Transverse colon (tissue), 4 donors: ENCODE measurements at places on chromosomes 3 and 15.

DNA sequence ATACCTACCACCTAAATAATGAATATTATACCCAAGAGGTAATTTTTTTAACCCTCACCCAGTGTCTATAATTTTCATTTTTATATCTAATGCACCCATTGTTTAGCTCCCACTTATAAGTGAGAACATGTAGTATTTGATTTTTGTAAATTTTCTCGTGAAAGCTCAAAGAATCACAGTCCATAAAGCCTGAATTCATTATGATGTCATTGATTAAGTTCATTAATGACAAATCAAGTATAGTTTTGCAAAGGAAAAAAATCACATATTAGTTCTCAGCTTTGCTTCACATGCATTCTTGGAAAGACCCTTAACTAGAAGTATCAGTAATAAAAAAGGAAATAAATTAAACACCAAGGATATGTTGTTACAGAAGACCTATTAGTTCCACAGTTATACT is 425.3 kb upstream of the UBE2E2 start:
- no peak for DNase-seq

DNA sequence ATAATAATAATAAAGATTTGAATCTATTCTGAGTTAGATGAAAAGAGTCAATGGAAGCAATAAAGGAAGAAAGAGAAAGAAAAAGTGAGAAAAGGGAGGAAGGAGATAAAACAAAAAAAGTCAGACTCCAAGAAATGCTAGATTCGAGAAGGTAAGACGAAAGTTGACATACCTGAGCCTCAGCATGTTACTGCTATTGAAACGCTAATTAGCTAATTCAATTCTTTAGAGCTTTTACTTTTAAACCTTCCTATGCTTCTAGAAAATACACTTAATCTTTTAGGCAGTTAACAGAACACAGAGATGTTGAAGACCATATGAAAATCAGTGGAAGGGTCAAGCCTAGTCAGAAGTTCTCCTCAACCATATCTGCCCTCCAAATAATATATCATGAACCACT is 337.2 kb upstream of the ROBO2 start:
- DNase-seq: no peak

DNA sequence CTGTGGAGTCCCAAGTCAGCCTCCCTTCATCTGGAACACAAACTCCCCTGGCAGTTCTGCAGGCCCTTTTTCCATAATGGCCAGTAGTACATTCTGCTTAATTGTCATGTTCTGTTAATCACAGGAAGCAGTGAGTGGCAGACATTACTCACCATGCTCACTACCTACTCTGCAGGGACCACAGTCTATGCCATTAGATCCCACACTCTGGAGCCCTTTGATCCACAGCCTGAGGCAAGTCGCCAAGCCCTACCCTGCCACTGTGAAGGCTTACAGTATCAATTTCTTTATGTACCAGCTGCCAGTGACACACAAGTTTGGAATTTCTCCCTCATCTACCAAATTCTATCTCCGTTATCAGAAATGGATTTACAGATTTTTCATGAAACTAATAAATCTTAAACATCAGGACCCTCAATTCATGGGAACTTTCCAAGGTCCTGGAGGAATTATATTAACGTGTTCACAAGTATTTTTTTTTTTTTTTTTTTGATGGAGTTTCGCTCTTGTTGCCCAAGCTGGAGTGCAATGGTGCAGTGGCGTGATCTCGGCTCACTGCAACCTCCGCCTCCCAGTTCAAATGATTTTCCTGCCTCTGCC is 20.6 kb upstream of the WWTR1 start:
- no peak for DNase-seq

GRCh38 chr3:132062535-132062934 is 27.7 kb upstream of the CPNE4 start:
- no peak for DNase-seq

DNA sequence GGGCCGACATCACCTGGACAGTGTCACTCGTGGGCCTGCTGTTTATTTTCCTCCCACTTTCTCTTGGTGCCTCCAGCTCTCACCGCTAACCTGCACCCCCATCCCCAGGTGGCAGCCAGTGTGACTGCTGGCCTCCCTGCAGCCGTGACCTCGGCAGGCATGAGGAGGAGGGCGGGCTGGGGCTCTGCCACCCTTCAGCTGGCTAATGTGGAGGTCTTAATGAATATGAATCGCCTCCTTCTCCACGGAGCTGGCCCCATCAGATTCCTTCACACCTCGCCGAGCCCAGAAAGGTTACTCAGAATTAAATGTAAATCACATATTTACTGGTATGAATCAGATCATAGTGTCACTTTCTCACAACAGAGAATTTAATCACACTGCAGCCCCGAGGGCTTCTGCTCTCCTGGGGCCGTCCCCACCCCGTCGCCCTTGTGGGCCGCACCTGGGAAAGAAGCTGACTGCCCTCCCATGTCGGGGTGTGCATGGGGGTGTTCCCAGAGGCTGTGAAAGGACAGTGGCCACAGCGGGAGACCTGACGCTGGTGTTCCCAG is 171.1 kb upstream of the TLE3 start:
- DNase-seq: no peak

GRCh38 chr3:33790091-33790490 is 8.3 kb upstream of the PDCD6IP start:
- DNase-seq: no peak

- no peak for DNase-seq
Measured at GRCh38 chr15:68504681-68505170, 72.8 kb upstream of the ITGA11 start.

DNA sequence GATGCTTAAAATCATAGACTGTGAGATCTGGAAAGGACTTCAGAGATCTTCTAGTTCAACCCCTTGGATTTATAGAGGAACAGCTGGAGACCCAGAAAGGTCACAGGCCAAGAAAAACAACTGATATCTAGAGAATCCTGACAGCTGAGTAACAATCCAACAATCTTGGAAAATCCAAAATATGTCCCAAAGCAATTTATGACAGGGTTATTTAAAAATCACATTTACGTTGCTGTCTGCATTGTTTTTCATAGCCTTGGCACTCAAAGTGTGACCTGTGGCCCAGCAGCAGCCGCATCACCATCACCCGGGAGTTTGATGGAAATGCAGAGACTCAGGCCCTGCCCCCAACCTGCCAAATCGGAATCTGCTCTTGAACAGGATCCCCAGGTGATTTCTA is 78.8 kb downstream of the FBN1 start:
- no peak for DNase-seq

DNA sequence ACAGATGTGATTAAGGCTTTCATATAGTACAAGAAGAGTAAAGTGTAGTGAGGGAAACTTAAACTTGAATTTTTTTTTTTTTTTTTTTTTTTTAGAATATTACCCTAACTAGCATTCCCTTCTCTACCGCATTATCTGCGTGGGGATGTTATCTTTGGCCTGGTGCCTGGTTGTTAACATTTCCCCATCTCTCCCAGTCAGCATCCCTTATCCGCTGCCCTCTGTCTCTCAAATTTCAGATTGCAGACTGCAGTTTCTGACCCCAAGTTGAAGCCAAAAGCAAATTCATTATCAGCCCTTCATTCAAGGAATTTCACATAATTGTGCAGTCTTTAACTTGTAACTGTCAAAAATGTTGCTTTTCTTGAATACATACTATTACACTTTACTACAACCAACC is 353.0 kb downstream of the PLOD2 start:
- no peak for DNase-seq

DNA sequence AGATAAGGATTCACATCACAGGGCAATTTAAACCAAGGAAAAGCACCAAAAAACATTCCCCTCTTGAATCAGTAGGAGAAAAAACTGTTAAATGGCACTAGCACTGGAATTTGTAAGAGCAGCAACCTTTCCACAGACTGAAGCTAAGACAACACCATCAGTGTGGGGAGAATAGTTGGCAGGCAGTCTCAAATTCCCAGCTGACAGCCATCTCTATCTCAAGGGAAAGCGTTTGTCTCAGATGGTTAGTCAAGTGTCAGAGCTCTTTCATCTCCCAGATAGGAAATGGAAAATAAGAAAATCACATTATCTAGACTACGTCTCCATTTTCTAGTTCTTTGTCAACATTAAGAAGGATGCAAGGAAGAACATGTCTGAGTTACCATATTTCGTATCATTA is 228.7 kb downstream of the WDR72 start:
- no peak for DNase-seq

DNA sequence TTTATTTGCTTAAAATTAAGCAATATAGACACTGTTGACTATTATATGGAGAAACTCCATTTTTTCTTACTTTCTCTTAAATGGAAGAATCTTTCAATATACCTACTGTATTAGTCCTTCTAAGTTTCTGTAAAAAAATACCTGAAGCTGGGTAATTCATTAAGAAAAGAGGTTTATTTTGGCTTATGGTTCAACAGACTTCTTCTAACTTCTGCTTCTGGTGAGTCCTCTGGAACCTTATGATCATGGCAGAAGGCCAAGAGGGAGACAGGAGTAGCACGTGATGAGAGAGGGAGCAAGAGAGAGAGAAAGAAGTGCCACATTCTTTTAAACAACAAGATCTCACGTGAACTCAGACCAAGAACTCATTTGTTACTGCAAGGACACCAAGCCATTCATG is 573.3 kb downstream of the MCTP2 start:
- DNase-seq: no peak

DNA sequence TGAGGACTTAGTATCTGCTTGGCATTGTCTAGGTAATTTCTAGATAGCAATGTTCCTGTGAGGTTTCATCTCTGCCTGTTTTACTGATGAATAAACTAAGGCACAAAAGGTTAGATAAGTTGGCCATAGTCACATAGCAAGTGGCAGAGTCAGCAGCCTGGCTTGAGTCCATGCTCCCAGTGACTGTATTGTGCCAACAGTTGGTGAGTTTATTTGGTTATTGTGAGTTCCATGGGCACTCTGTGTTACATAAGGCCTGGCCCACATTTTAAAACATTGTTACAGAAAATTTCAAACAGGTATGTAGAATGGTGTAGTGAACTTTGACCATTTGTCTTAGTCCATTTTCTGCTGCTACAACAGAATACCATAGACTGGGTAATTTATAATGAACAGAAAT is 15.2 kb downstream of the MCM2 start:
- DNase-seq: no peak

DNA sequence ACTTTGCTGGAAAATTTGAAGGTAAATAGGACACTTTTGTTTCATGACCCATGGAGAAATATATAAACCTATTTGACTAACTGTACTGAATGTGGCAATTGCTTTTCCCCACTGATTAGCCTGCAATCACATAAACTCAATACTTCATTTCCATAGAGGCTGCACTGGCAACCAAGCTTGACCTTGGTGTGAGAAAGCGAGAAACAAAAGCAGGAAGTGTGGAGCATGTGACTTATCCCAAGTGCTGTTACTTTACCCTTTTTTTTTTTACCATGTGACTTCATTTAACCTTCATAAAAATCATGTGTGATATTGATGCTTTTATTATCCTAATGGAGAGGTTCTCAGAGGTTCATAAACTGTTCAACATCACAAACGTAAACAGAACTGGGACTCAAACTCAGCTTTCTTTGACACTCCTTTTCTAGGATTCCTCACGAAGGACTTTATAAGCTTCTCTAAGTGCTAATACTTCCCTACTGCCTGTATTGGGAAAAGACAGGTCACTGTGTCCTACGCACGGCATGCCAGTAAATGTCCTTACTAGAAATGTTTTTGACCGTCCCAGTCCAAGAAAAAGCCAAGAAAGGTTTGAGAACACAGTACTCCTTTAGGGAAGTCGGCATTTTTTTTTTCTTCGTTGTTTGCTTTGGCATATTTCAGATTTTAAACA is 34.9 kb upstream of the ZNF385D start:
- DNase-seq: no peak

DNA sequence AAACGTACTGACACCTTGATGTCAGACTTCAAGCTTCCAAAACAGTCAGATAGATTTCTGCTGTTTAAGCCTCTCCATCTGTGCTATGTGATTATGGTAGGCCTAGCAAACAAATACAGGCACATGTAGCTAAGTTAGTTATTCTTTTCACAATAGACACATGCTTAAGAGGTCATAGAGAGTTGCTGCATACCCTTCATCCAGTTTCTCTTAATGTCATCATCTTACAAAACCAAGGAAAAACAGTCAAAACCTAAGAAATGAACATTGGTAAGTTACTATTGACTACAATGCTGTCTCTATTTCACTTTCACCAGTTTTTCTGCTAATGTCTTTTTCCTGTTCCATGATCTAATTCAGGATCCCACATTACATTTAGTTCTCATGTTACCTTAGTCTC is 946.8 kb downstream of the TUSC7 start:
- DNase-seq: no peak

- no peak for DNase-seq
Measured at GRCh38 chr3:179739816-179740594, 87.2 kb downstream of the USP13 start.

- no peak for DNase-seq
Measured at GRCh38 chr15:67531379-67531914, 10.5 kb downstream of the C15orf61 start.

DNA sequence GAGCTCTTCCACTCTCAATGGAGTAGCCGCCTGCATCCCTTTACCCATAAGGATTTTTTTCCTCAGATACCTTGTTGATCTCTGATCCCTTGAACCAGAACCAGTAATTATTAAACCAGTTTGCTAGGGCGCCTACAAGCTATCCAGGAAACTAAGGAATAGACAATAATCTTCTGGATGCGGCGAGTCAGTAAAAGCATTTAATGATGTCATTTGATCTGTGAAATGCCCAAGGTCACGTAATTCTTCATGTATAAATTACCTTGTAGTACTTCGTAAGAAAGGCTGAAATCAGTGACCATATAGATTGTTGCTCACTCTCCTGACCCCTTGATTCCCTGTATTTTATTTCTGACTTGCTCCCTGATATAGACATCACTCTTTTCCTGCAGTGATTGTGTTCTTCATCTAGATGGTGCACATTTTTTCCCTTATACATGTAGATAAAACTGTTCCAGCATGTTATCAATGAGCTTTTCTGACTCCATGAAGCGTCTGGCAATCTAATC is 548.6 kb upstream of the NAALADL2 start:
- DNase-seq: no peak

DNA sequence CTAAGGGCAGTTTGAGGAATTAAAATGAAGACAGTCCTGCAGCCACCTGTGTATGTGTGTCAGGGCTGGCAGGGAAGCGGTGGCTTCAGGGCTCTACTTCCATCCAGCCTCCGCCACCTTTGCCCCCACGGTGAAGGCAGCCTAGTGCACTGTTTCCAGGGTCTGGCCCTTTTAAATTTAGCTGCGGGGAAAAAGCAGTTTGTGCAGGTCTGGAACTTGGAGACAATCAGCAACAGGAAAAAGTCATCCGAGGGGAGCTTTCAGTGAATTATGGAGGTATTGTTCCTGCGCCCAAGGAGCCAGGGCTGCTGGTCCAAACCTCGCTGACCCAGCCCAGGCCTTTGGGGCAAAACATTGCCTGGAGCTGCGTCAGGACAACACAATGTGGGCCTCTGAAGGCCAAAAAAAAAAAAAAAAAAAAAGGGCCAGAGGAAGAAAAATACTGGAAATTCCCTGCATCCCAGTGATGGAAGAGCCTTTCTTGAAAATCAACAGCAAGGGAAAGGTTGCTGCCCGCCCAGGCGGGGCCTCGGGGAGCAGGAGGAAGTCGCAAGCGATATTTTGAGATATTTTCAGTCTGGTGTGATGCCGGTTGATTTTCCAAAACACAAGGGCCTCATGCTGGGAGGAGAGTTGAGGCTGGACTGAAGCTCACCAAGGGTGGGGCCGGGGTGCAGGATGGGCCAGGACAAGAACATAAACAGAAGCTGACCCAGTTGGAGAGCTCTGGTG is 25.5 kb upstream of the FGD5 start:
- no peak for DNase-seq
